Fibroblast of skin of back (primary cell): ENCODE measurements at places on chromosomes 6 and 20.

GRCh38 chr20:32244150-32244823, 33.2 kb upstream of the KIF3B start:
- no peak for DNase-seq

GRCh38 chr6:126650931-126651330, 311.0 kb downstream of the CENPW start:
- no peak for DNase-seq

DNA sequence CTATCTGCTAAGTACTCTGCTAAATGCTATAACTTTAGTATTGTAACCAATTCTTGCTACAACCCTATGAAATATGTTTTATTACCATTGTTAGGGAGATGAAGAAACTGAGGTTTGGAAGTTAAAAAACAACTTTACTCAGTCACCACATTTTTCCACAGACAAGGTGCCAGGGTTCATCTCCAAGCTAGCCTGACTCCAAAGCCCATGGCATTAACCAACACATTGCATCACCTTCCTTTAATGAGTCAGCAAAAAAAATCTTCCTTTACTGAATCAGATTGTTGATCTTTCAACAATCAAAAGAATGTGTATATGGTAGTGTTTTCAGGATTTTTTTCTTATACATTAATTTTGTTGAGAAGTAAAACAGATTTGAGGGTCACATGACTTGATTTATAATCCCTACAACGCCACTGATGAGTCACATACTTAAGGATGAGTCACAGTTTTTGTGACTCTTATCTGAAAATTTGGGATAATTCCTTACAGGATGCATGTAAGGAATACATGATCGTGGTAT, 41.5 kb downstream of the MAN1A1 start:
- DNase-seq, result peak; percentile 82

GRCh38 chr6:31663961-31664789, 622 bp downstream of the GPANK1 start:
- peak; percentile 91 for DNase-seq

- DNase-seq, result no peak
These were observed 650.5 kb downstream of the UTRN start for GRCh38 chr6:144935661-144936060.
